Stimulated activated CD4-positive, alpha-beta T cell treated with anti-CD3 and anti-CD28 coated beads, Interleukin-4, amount 100 ng/mL, for 48 hours (primary cell): ENCODE measurements at places on chromosomes 5 and 9.

- DNase-seq: no peak
Measured at GRCh38 chr9:36031774-36032555, 4.7 kb upstream of the RECK start.

GRCh38 chr9:120659676-120660075 is 54.6 kb downstream of the MEGF9 start:
- no peak for DNase-seq

- DNase-seq: no peak
Measured at GRCh38 chr5:82586181-82586580, 308.0 kb upstream of the RPS23 start.

DNA sequence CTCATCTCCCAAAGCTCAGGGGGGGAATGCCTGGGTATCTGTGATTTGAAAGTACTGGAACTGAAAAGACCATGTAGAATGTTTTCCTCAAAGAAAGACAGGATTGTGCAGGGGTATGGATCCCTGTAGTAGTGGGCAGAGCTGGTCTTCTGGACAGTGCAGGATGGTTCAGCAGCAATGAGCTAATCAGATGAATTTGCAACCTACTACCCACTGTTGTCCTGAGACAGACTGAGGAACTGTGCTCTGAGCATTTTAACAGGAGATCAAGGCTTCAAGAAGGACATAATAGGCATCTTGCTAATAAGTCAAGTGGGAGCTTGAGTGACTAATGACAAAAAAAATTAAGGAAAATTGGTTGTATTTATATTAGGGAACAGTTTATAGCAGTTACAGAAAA is 61.7 kb downstream of the FYB1 start:
- DNase-seq: no peak

DNA sequence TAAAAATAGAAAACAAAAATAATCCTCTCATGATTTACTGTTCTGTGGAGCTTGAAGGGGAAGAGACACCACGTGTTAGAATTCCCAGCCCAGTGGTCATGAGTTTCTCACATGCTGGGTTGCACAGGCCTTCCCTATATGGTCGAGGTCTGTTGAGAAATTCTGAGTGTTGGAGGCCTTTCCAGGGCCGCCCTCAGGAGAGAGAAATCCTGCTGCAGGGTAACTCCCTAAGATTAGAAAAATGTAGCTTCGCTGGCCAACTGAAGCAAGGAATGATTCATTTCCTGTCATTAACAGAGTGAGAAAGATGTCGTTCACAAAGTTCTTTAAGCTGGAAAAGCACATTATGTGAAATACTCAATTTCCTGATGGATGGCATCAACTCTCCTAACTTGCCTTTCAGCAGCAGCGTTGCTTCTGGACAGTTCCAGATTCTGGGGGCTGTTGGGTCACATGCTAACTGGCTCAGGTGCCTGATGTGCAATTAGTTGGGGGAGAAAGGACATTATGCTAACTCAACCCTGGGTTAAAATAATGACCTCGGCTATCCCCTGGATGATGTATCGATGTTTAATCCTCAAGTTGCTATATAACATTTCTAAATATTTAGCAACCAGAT is 104.8 kb upstream of the CD180 start:
- no peak for DNase-seq

GRCh38 chr9:19967888-19968459 is 179.1 kb upstream of the SLC24A2 start:
- no peak for DNase-seq

DNA sequence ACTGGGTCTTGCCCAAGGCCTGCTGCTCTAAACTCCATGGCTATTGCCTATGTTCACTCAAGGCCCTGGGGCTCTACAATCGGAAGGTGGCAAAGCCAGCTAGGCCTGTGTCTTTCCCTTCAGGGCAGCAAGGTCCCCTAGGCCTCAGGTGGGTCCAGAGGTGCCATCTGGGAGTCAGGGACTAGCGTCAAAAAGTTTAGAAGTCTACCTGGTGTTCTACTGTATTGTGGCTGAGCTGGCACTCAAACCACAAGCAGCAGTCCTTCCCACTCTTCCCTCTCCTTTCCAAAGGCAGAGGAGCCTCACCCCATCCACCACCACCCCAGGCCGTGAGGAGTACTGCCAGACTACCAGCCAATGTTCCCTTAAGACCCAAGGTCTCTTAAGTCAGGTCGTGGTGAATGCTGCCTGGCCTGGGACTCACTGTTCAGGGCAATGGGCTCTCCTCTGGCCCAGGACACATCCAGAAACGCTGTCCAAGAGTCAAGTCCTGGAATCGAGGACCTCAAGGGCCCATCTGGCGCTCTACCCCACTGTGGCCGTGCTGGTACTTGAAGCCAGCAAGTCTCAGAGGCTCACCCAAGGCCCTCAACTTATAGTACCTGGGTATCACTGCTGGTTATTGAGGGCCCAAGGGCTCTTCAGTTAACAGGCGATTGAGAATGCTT is 13.0 kb upstream of the SARDH start:
- no peak for DNase-seq

- DNase-seq: no peak
Measured at GRCh38 chr9:1612886-1613285, 402.3 kb upstream of the SMARCA2 start.

GRCh38 chr5:96236051-96236450 is 197.0 kb downstream of the PCSK1 start:
- no peak for DNase-seq

GRCh38 chr9:112556497-112557442 is 70.1 kb downstream of the KIAA1958 start:
- DNase-seq: no peak
